ENCODE measurements at places on chromosomes 2 and 18.

GRCh38 chr2:54606393-54606958 is 117.0 kb upstream of the EML6 start:
- no peak for DNase-seq

DNA sequence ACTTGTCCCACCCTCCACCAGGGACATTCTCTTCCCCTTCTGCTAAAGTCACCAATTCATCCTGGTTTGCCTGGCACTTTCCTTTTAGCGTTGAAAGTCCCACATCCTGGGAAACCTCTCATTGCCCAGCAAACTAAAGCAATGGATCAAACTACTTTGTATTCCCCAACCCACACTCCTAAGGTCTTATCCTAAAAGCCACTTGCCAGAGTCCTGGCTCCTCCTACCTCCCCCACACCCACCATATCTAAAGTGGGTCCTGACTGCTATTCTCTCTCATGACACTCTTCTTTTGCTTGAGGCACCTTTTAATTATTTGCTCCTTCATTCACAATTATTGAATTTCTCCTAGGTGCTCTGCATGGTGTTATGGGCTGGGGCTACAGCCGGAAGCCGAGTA is 40.6 kb downstream of the GKN2 start:
- DNase-seq: no peak

- DNase-seq: no peak
Measured at GRCh38 chr2:236582968-236583367, 13.3 kb downstream of the ACKR3 start.

- no peak for DNase-seq
Measured at GRCh38 chr2:239644011-239644410, 243.2 kb upstream of the HDAC4 start.

- no peak for DNase-seq
Measured at GRCh38 chr2:72182547-72182946, 34.9 kb upstream of the CYP26B1 start.

GRCh38 chr18:45761512-45762114 is 37.6 kb downstream of the SLC14A1 start:
- DNase-seq: no peak

DNA sequence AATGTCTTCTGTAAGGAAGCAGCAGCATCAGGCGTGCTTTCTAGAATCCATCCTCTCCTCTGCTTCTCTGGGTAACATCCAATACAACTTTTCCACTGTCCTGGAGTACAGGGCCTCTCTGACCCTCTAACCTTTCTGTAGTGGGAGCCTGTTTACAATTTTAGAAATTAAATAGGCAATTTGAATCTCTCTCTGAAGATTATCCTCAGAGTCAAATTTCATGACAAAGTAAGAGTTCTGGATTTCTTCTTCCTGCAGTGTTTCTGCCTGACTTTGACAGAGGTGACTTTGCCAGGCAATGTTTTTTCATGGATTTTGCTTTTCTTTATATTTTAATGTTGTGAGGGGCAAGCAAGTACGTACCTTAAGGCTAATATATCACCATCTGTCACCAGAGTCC is 558.4 kb downstream of the PARD3B start:
- no peak for DNase-seq

GRCh38 chr2:25877431-25878360 is 591 bp downstream of the ASXL2 start:
- peak; percentile 15 for DNase-seq

DNA sequence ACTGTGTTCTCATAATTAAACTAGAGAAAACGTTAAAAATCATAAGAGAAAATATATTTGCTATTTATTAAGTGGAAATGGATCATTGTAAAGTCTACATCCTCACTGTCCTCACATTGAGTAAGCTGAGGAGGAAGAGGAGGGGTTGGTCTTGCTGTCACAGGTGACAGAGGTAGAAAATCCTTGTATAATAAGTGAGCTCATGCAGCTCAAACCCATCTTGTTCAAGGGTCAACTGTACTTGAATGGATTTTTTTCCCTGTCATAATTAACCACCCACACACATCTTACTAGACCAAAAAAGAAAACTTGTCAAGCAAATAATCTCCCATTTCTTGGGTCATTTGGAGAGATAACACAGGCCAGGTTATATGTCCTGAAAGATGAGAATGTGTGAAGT is 231.2 kb downstream of the NEDD4L start:
- DNase-seq: no peak

- DNase-seq: no peak
Measured at GRCh38 chr2:40043641-40044040, 264.6 kb upstream of the THUMPD2 start.

DNA sequence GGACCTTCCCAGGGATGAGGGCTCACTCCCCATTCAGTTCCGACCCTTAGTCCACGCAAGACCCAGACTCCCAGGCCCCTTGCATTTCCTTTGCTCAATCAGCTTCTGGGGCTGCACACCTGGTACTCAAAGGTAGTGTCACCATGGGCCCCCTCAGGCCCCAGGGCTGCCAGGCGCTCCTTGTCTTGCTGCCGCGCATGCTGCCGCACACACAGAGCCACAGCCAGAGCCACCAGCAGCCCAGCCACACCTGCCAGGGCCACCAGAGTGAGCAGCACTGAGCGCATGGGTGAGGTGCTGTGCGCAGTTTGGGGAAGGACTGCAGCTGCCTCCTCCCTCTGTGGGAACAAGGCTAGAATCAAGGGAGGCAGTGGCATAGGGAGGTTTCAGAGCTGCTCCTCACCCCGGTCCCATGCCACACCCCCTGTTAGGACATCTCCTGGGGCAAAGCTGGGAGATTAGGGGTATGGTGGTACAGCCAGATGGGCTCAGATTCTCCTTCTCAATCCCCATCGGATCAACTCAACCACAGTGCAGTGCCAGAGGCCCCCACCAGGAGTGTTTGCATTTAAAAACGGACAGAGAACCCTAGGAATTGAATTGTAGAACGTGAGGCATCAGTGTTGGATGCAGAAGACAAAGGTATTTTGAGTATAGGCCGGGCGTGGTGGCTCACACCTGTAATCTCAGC is 11.3 kb downstream of the PTPRN start:
- DNase-seq: no peak

- no peak for DNase-seq
Measured at GRCh38 chr2:152375174-152375573, 40.2 kb downstream of the FMNL2 start.

DNA sequence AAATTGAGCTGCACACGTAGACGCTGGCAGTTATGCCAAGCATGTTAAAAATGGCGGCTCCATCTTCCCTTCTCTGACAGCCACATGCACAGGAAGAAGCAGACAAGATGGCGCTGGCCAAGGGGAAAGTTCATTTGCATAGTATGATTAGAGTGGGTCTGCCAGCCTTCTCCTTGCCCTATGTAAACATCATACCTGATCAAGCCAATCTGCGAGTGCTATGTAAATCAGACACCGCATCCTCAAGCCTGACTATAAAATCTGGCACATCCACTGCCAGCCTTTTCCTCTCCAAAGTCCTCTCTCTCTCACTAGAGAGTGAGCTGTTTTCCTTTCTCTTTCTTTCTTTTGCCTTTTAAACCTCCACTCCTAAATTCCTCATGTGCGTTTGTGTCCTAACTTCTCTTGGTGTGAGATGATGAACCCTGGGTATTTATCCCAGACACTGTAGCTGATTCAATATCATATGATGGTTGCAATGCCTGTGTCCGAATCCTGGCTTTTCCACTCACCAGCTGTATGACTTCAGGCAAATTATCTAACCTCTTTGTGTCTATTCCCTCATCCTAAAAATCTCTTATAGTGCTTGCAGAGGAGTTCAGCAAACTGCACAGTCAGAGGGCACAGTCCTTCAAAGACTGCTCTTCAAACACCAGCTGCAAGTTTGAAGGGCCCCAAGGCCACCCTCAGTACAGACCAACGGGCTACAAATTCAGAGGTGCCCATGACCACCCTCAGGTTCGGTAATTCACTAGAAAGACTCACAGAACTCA is 39.3 kb upstream of the ITSN2 start:
- no peak for DNase-seq

GRCh38 chr2:236744281-236744705 is 174.7 kb downstream of the ACKR3 start:
- no peak for DNase-seq

- no peak for DNase-seq
Measured at GRCh38 chr2:221334481-221335218, 237.5 kb downstream of the EPHA4 start.

DNA sequence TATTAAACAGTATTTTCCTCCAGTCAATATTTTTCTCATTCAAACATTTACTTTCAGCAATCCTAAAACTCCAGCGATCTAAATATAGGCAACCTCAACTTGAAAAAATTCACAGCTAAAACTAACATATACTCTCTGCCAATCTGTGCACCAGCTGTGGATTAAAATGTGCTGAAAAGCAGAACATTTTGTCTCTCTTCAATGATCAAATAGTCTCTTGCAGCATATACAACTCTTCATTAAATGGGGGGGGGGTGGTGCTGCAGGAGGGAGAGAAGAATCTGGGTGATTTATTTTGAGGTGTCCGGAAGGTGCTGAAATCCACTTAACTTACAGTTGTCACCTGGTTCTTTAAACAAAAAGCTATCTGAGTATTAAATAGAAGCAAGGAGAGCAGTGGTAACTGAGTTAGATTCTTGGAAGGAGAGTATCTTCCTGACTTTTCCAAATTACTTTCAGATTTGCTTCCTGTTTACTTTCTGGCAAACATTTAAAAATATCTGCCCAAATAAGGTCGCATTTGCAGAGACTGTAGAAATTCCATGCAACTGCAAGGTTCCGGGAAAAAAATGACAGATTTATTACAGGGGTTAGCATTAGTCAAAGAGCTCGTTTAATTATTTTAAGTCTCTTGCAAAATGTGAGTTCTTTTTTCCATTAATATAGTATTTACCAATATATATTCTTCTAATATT is 904.7 kb upstream of the ACVR2A start:
- no peak for DNase-seq

- DNase-seq: no peak
Measured at GRCh38 chr2:214740867-214741395, 68.6 kb downstream of the BARD1 start.

GRCh38 chr2:236935631-236936445 is 149.9 kb upstream of the COPS8 start:
- no peak for DNase-seq

DNA sequence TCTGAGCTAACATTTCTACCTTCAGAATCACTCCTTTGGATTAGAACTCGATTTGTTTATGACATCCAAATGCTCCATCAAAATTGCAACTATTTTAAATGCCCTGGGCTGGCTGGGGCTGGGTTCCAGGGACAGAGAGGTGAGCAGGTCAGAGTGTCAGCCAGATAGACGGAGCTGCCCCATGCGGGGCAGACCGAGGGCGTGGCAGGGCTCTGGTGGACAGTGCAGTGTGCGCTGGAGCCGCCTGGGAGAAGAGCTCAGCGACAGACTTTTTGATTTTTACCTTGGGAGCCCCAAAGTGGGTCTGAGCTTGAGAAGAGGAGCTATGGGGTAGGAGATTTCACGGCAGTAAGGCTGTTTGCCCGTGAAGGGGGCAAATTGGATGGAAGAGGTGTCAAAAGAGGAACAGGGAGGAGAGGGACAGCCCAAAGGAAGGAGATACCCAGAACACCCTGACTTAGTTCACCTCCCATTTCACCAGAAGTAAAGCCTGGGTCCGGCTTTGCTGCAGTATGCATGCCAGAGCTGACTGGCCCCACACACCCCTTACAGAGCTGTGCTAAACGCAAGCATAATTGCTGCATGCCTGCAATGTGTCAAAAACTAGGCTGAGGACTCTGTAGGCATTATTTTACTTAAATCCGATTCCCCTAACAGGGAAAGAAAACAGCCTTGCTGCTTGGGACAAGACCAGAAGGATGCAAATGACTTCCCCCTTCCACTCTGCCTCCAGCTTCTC is 33.7 kb downstream of the EN1 start:
- no peak for DNase-seq

GRCh38 chr2:98155716-98156115 is 68.7 kb downstream of the VWA3B start:
- DNase-seq: no peak

DNA sequence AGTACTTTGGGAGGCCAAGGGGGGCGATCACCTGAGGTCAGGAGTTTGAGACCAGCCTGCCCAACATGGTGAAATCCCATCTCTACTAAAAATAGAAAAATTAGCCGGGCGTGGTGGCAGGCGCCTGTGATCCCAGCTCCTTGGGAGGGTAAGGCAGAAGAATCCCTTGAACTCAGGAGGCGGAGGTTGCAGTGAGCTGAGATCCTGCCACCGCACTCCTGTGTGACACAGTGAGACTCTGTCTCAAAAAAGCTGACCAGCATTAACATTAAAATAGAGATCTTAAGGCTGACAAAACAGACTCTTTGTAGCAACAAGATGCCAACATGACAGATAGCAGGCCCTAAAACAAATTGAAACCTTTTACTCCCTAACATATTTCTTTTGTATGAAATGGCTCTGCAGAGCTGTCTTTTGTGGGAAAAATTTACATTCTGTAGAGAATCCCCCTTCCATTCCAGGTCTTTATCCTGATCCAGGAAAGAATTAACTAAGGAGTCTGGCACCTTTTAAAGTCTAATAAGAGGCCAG is 213.9 kb downstream of the RAB3GAP1 start:
- no peak for DNase-seq

DNA sequence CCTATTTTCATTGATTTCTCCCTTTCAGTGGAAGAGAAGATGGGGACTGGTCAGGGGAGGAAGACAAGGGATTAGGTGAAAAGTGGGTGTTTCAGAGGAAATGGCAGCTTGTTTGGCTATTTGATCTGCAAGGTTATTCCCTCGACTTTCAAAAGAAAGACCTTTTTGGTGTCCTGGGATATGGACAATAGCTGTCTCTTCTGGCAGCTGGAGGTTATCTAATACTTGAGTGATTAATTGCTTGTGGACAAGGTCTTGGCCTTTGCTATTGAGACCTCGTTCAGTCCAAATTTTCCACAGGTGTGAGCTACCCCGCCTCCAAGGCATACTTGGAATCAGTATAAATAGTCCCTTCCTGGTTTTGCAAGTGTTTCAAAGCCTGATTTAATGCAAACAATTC is 33.3 kb upstream of the TRAPPC8 start:
- no peak for DNase-seq

DNA sequence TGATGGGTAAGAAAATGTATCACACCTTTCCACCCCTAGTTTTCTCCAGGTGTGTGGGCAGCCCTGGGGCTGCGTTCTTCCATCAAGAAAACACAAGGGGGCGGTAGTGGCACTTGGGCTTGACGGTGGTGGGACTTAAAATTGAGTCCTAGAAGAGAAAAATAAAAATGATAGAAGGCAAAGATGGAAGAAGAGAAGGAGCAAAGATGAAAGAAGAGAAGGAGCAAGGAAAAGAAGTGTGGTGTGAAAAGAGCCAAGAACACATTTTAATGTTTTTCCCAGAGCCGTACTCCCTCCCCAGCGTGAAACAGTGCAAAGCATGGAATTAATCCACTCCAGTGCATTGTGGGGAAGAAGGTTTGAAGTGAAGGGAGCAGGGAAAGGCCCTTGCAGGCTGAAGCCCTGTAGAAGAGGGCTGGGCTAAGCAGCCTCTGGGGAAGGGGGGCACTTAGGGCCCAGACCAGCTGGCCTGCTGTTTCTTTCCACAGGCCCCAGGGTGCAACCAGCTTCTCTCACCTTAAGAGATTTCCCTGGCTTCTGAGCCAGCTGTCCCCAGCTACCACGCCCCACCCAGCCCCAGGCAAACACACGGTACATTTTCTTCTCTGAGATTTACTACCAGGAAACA is 256.8 kb downstream of the RNF152 start:
- DNase-seq: no peak
